Central memory CD4-positive, alpha-beta T cell (primary cell): ENCODE measurements at places on chromosomes 2 and 18.

DNA sequence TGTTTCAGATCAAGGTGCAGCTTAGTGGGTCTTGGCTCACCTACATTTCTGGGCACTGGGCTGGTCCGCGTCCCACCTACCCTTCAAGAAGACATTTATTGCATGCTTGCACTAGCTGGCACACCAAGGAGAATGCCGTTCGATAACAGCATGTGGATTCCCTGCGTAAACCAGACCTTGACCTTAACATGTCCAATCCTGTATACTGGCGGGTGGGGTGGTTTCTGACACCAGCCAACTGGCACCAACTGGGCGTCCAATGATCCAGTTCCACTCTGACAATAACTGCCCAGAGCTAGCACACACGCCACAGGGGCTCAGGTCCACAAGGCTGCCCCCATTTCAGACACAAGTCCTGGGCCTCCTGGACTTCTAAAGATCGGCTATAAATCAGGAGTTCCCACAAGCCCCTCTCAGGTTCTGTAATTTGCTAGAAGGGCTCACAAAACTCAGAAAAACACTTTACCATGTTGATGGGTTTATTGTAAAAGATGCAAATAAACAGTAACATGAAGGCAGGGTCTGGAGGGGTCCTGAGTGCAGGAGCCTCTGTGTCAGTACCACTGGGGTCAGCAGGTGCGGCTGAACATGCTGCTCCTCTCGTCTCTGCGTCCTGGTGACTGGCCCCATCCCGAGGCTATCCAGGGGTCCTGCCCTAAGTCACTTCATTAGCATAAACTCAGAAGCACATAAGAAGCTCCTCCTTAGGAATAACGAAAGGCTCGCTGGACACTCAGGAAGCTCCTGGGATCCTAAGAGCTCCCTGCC lies 161.8 kb downstream of the HDAC4 start:
- DNase-seq = no peak

DNA sequence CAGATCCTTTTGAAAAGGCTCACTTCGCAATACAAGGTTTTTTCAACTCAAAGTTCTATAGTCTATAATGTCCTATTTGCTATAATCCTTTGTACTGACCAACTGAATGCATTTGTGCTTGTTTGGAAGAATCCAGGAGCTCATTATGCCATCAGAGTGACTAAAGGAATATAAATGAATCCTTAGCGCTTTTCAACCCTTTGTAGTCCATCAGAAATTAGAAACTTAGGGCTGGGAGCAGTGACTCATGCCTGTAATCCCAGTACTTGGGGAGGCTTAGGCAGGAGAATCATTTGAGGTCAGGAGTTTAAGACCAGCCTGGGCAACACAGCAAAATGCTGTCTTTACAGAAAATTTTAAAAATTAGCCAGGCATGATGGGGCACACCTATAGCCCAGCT lies 330.2 kb upstream of the CHAC2 start:
- no peak for DNase-seq

GRCh38 chr2:16013359-16013911 lies 73.1 kb downstream of the MYCN start:
- no peak for DNase-seq

- no peak for DNase-seq
Observed at GRCh38 chr2:9232886-9233285, 26.3 kb downstream of the ASAP2 start.

- DNase-seq = no peak
Observed at GRCh38 chr2:64963719-64964118, 25.5 kb upstream of the SLC1A4 start.

GRCh38 chr18:67359873-67360838 lies 156.4 kb downstream of the DSEL start:
- DNase-seq = no peak

DNA sequence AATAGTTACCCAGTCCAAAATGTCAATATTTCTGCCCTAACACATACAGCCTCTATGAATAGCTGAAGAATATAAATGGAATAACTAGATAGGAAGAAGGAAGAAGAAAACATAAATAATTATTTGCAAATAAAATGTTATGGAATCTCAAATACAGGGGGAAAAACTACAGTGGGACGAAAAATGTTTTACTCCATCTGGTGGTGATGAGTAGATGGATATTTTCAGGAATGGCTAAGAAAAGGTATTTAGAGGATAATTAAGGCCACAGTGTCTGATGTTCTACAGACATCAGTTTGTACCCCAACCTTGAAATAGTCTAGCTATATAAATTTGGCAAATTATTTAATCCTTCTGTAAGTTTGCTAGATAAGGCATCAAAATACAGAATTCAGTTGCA lies 178.1 kb upstream of the FSHR start:
- DNase-seq = no peak

- DNase-seq = no peak
Observed at GRCh38 chr2:171287611-171288010, 126.9 kb upstream of the TLK1 start.
